Urinary bladder (tissue), 4 donors: ENCODE measurements at places on chromosomes 4 and X. TPM values are rescaled to one million over a fixed set of nuclear protein-coding genes. Genes with fewer than 3 reads are reported as not detected.
A peak's percentile ranks its signal among the peaks of the same experiment; 100 is the strongest.

GRCh38 chr4:182562350-182562749 is 319.1 kb downstream of the TENM3 start:
- DNase-seq, result no peak

GRCh38 chr4:76214177-76214675 is 602 bp upstream of the SCARB2 start:
- no peak for DNase-seq

DNA sequence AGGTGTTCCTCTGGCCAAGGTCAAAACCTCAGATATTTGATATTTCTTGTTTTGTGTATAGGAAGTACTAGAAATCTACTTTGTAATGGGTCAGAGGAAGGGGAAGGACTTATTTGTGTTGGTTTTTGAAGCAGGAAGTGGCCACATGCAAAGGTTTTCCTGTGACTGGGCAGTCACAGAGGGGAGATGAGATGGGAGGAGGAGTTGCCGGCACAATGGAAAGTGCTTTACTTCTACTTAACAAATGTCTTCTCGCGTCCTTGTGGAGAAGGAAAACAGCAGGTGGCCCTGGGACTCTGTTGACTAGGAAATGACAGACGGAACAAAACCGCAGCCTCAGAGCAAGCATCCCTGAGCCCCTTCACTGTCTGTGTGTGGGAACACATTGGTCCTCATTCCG is 46.6 kb downstream of the SHROOM2 start:
- no peak for DNase-seq

TGIF2LX gene
- total RNA-seq, result not detected

DNA sequence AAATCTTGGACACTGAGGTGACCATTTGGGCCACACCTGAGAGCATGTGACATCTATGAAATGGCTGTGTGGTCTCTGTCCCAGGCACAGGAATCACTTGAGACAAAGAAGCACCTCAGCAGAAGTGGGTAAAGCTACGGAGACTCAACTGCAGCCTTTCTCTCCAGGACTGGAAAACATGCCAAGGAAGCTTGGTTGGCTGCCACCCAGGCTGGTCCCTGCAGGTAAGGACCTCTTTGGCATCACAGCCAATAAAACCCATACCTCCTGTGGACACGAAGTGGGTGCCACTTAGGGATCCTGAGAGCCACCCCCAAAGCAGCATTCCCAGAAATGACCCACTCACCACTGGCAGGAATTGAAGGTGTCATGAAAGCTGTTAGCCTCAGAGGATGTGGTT is 74.6 kb downstream of the LEF1 start:
- no peak for DNase-seq

- no peak for DNase-seq
Measured at GRCh38 chr4:76233529-76233928, 18.0 kb upstream of the FAM47E start.

DNA sequence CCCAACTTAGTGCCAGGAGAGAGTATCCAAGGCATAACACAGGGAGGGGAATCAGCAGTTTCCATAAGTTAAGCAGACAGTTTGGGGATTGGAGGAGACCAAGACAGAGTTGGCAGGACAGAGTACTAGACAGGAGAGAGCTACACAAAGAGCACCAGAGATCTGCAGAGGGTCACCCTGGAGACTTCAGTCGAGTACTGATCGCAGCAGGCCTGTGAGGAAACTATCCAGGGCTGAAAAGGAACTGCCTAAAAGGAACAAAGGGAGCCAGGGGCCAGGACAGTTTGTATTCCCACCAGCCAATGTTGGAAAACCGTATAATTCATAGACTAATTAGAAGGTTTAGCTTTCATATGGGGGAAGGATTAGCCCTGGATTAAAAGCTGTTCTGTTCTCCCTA is 80.6 kb upstream of the ENPP6 start:
- no peak for DNase-seq

DNA sequence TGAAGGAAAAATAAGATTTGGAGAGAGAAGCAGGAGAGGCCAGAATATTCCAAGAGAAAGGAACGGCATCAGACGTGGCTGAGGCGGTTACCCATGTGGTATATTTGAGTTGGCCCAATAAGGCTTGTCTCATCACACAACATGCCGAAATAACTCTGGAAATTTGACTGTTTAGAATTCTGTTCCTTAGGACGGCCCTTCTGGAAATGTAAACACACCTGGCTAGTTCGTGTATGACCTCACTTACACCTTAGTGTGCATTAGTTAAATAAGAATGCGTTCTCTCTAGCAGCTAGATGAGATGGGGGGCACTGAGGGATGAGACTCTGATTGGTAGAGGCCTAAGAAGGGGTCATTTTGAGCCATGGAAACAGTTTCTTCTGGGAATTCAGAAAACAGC is 33.2 kb upstream of the PLAC1 start:
- no peak for DNase-seq

- no peak for DNase-seq
Measured at GRCh38 chrX:68498044-68498507, 775 bp upstream of the YIPF6 start.

GRCh38 chr4:155025762-155026457 is 182.5 kb upstream of the NPY2R start:
- DNase-seq, result no peak

GRCh38 chr4:24404281-24404680 is 180.1 kb downstream of the DHX15 start:
- DNase-seq, result no peak

DNA sequence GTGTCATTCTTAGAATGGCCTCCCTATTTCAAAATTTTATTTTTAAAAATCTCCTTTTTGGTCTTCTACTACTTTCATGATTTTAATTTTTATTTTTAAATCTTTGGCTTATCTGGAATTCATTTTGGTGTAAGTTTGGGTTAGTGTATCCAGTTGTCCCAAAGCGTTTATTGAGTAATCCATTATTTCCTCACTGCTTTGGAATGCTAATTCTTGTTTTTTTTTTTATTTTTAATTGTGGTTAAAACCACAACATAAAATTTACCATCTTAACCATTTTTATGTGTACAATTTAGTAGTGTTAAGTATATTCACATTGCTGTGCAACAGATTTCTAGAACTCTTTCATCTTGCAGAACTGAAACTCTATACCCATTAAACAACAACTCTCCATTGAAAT is 8.7 kb downstream of the CITED1 start:
- no peak for DNase-seq

TMPRSS11B gene
- not detected for total RNA-seq

DNA sequence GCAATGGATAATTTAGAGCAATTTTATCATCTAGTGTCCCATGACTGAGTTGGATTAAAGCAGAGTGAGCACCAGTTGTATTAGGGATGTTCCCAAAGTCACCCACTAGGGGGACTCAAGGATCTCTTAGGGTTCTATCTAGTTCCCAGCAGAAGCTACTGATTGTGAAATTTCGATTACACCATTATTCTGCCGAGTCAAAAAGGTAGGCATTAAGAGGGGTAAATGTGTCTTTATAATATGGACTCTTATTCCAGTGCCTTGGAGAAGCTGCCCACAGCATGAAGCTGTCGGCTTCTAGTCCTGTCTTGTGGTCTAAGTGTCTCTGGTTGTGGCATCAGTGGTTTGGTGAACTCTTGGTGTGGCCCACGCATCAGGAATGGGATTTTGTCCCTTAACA is 53.3 kb downstream of the RGS12 start:
- DNase-seq, result peak; percentile 55

- no peak for DNase-seq
Measured at GRCh38 chrX:119090627-119091026, 17.8 kb downstream of the CT47C1 start.

LGI2 gene
- total RNA-seq, result 4.8 TPM

DOK7 gene
- 2.2 TPM for total RNA-seq

DNA sequence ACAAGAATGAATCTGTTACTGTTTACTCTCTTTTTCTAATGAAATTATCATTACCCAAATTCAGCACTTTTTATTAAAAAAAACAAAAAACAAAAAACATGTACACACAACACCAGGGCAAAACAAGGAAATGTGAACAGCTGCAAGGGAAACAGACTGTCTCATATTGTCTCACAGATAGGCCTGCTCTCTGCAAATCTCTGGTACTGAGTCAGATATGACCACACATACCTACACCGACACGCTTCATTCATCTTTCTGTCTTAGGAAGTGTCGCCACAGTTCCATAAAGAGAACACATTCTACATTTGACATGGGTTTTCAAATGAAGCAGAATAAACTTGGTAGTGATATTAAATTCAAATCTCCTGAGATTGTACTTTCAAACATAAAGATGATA is 92.2 kb upstream of the GPR34 start:
- DNase-seq, result no peak

GRCh38 chr4:71540749-71541269 is 202.0 kb downstream of the SLC4A4 start:
- DNase-seq, result no peak

CACNA1F gene
- 0.05 TPM for total RNA-seq
